ENCODE measurements at places on chromosomes 4 and X.

- DNase-seq, result no peak
These were observed 53.9 kb upstream of the SORBS2 start for GRCh38 chr4:185865901-185866328.

DNA sequence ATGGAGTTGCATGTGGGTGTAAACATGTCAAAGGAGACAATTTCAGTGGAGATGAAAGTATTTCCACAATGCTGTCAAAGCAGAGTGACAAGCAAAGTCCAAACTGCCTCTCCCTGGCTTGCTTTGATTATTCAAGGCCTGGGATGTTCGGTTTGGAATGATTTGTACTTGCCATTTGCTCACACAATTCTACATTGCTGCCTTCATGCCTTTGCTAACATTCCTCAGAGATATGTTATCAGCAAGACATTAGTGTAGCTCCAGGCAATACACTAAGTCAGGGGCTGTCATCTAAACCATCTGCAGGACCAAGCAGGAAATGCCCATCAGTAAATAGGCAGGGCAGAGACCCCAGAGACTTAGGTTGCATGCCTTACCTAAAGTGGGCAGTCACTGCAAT lies 79.6 kb upstream of the C1QTNF7 start:
- DNase-seq, result no peak

GRCh38 chrX:10851809-10852208 lies 231.4 kb upstream of the MID1 start:
- no peak for DNase-seq

DNA sequence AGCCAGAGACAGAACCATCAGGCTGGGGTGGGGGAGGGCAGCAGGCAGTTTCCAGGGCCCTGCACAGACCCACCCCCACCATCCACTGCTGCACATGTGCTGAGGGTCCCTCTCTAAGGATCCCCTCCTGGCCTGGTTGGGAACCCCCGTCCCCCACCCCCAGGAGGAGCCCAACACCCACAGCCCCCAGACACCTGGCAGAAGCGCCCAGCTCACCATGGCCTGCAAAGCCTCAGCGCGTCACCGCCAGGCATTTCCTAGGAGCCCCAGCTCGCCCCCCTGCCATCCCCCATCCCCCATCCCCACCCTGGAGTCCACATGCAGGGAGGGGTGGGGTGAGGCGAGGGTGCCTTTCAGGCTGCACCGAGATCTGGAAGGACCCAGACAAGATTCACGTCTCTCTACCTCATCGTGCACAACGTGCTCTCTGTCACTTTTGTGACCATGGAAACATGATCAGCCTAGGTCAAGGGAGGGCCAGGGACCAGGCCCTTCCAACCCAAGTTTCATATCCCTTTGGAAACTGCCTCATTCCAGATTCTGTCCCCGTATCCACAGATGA lies 9.3 kb downstream of the MXD4 start:
- DNase-seq, result no peak

GRCh38 chrX:77347572-77347971 lies 99.6 kb upstream of the FGF16 start:
- no peak for DNase-seq

Measured in hindlimb muscle (tissue), 1 donor.